Gastroesophageal sphincter (tissue), 4 donors: ENCODE measurements at places on chromosomes 6 and 20.
A peak's percentile ranks its signal among the peaks of the same experiment; 100 is the strongest.

- no peak for ATAC-seq
Measured at GRCh38 chr6:109660526-109661320, 30.3 kb downstream of the AK9 start.

DNA sequence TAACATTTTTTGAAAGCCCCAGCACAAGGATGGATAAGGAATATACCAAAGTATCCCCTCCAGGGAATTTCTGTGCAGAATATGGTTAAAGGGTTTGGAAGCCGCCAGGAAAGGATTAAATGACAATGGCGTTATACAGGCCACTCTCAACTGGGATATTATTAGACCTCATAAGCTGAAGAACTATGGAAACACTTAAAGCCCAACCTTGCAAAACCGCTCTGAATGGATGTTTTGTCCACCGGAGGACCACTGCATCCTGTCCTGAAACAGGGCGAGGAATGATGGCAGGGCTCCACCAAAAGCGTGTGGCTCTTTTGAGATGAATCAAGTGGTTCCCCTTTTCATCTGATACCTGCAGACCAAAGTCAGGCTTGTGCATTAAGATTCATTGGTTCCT is 32.4 kb downstream of the NFATC2 start:
- no peak for ATAC-seq

DNA sequence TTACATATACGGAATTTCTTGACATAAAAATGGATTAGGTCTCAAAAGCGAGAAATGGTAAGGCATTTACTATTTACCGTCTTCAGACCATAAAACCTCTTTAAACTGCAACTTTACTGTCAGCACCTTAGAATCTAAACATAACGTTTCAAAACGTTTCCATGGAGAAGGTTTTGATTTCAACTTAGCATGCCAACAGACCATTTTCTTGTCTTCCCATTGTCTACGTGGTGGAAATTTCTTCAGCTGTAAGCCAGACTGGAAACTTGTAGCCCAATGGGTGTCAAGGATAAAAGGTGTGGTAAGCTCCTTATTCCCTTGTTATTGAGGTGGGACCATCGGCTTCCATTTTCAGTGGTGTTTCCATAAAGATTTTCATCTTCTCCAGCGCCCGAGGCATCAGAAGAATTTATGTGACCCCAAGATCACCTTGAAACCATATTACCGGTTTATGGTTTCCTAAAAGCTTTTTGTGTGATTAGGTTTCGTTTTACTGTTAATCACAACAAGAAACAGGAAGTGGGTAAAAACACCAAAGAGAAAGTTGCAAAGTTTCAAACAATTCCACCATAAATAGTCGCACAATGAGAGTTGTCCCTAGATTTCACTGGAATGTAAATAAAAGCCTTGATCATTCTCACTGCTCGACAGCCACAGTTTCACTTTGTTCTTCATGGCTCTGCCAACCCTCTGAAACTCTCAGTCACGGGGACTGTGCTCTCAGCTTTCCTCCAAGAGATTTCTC is 63.0 kb upstream of the CD2AP start:
- peak; percentile 39 for ATAC-seq

GRCh38 chr6:37127961-37128862 is 41.7 kb upstream of the PIM1 start:
- ATAC-seq = no peak

DNA sequence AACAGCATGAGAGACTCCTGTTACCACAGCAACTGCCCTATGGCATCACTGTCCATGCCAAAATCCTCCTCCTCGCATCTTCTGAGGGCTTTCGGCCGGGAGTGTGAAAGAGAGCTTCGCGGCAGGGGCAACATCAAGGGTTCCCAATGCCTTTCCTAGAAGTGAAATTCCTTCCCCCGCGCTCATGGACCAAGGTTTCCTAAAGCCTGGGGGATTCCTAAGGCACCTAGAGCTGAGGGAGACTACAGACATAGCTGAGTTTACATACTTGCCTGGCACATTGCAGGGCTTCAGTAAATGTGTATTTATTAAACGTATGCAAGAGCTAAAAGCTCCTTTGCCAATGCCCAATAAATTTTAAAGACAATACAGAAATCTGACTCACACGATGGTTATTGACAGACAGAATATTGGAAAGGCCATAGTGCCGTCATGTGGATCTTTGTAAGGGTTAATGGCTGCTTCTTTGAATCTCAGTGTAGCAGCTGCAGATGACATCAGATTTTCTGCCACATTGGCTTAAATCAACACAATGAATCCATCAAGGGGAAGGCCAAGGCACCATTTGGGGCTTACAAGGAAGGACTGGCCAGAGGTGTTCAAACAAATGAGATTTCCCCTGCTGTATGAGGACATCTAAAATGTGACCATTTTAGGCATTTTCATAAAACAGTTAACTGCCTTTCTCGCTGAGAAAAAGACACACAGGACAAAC is 281.2 kb upstream of the JARID2 start:
- ATAC-seq = no peak

GRCh38 chr6:137349856-137350830 is 131.0 kb upstream of the IFNGR1 start:
- ATAC-seq = no peak

DNA sequence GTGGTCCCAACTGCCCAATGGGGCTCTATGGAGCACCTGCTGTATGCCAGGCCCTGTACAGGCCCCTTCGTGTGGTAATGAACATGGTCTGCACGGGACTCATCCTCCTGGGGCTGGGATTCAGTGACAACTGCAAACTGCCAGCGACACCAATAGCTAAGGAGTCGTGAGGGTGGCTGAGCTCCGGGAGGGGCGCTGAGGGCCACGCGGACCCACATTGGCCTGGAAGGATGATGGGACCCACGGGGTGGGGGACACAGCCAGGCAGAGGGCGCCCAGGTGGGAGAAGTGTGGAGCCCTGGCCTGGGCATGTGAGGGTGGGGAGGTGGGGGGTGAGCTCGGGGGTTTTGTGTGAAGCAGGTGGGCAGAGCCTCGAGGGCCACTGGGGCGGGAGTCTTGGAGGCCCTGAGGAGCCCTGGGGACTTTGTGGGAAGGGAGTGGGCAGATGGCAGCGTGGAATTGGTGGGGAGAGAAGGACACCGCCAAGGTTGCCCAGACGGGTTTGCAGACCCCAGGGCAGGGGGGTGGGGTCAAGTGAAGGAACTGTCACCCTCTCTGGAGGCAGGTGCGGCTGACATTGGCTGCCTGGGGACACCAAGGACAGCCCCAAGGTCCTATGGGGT is 22.5 kb downstream of the GATA5 start:
- no peak for ATAC-seq

- ATAC-seq = no peak
Measured at GRCh38 chr20:45892049-45892825, 1.1 kb downstream of the CTSA start.
